ENCODE measurements at places on chromosomes 16 and 17. TPM values are rescaled to one million over a fixed set of nuclear protein-coding genes. Genes with fewer than 3 reads are reported as not detected.

EPX gene
- polyA plus RNA-seq, result not detected

TEX19 gene
- polyA plus RNA-seq, result not detected

RNU2-1 gene
- not detected for polyA plus RNA-seq

FBXO39 gene
- polyA plus RNA-seq, result 0.16 TPM

FTO gene
- 21.9 TPM for polyA plus RNA-seq

KRTAP9-4 gene
- polyA plus RNA-seq, result not detected

INCA1 gene
- 5.0 TPM for polyA plus RNA-seq

BOLA2 gene
- 15.3 TPM for polyA plus RNA-seq

MT4 gene
- not detected for polyA plus RNA-seq

HDAC5 gene
- 72.4 TPM for polyA plus RNA-seq

COX10 gene
- 17.9 TPM for polyA plus RNA-seq

TBC1D3 gene
- polyA plus RNA-seq, result not detected

CD300LB gene
- 0.09 TPM for polyA plus RNA-seq

TMC6 gene
- polyA plus RNA-seq, result 21.2 TPM

SECTM1 gene
- polyA plus RNA-seq, result 2.5 TPM

PAFAH1B1 gene
- polyA plus RNA-seq, result 39.1 TPM

ITGB3 gene
- polyA plus RNA-seq, result 2.3 TPM

KCNH6 gene
- not detected for polyA plus RNA-seq

RAP1GAP2 gene
- polyA plus RNA-seq, result 29.7 TPM

EFNB3 gene
- 0.59 TPM for polyA plus RNA-seq

HS3ST6 gene
- polyA plus RNA-seq, result not detected

ESRP2 gene
- 0.16 TPM for polyA plus RNA-seq

SLC22A31 gene
- polyA plus RNA-seq, result 0.05 TPM

OTOP2 gene
- not detected for polyA plus RNA-seq

MYH13 gene
- not detected for polyA plus RNA-seq

HOXB1 gene
- polyA plus RNA-seq, result not detected

ZPBP2 gene
- polyA plus RNA-seq, result not detected

ZNF423 gene
- 5.5 TPM for polyA plus RNA-seq

SLC38A8 gene
- not detected for polyA plus RNA-seq

C17orf78 gene
- polyA plus RNA-seq, result not detected

EPOP gene
- polyA plus RNA-seq, result 2.1 TPM

PGAP6 gene
- polyA plus RNA-seq, result 33.2 TPM

NME2 gene
- polyA plus RNA-seq, result 488 TPM

HAS3 gene
- polyA plus RNA-seq, result 0.50 TPM

ABCC6 gene
- 7.7 TPM for polyA plus RNA-seq

GRAP gene
- 2.3 TPM for polyA plus RNA-seq

MAF gene
- 4.3 TPM for polyA plus RNA-seq

SDR42E1 gene
- polyA plus RNA-seq, result 0.43 TPM

WDR59 gene
- 17.4 TPM for polyA plus RNA-seq

COX6A2 gene
- 4,696 TPM for polyA plus RNA-seq

SPNS2 gene
- polyA plus RNA-seq, result 16.2 TPM

HOXB9 gene
- polyA plus RNA-seq, result 0.02 TPM

TBC1D3E gene
- polyA plus RNA-seq, result not detected

PRR15L gene
- polyA plus RNA-seq, result not detected

ENDOV gene
- polyA plus RNA-seq, result 7.8 TPM

PDILT gene
- not detected for polyA plus RNA-seq

CLCN7 gene
- 35.7 TPM for polyA plus RNA-seq

Data from right cardiac atrium (tissue), 5 donors.